NCI-H2227 treated with DMSO at 0.1 percent for 48 hours (cell line): ENCODE measurements at places on chromosomes 12 and 14.

DNA sequence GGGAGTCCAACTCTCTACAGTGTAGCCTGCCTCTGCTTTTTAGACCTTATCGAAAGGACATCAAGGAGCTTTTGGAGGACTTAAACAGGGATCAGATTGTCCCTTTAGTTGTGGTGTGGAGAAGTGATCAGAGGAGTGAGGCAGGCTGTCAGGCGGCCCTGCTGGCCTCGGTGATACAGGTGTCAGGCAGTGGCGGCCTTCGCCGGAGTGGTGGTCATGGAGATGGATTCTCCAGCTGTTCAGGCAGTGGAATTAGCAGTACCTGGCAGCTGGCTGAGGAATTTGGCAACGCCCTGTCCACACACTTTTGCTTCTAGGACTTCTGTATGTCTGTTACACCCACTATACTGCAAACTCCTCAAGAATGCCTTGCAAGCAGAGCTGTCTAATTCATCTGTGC lies 4.2 kb upstream of the CLMN start:
- no peak for DNase-seq

- DNase-seq: no peak
Measured at GRCh38 chr12:92158796-92159439, 13.3 kb upstream of the BTG1 start.

DNA sequence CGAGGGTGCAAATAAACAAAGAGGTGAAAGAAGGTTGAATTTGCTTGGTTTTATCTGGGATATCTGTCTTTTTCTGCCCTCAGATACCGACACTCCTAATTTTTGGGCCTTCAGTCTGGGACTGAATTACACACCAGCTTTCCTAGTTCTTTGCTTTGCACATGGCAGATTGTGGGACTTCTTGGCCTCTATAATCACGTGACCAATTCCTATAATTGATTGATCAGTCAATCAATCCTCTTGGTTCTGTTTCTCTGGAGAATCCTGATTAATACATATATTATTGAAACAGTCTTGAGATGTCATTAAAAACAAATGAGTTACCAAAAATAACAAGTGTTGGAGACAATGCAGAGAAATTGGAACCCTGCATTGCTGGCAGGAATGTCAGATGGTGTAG lies 62.7 kb downstream of the SUDS3 start:
- no peak for DNase-seq

DNA sequence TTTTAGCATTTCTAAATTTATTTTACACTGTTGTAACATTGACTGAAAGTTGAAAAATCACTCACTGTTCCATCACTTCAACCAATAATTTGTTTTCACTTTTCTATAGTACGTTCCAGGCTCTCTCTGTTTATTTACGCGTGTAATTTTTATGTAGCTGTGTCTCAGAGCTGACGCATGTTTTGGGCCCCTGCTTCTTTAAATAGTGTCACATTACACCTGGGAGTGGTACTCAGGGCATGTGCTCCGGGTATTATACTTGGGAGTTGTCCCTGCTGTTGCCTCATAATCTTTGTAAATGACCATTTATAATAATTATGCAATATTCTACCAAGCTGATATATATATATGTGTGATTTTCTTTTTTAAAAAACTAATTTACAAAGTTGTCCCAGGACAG lies 132.8 kb upstream of the CPM start:
- DNase-seq: no peak

GRCh38 chr12:52672321-52672933 lies 7.8 kb downstream of the KRT1 start:
- DNase-seq: no peak

DNA sequence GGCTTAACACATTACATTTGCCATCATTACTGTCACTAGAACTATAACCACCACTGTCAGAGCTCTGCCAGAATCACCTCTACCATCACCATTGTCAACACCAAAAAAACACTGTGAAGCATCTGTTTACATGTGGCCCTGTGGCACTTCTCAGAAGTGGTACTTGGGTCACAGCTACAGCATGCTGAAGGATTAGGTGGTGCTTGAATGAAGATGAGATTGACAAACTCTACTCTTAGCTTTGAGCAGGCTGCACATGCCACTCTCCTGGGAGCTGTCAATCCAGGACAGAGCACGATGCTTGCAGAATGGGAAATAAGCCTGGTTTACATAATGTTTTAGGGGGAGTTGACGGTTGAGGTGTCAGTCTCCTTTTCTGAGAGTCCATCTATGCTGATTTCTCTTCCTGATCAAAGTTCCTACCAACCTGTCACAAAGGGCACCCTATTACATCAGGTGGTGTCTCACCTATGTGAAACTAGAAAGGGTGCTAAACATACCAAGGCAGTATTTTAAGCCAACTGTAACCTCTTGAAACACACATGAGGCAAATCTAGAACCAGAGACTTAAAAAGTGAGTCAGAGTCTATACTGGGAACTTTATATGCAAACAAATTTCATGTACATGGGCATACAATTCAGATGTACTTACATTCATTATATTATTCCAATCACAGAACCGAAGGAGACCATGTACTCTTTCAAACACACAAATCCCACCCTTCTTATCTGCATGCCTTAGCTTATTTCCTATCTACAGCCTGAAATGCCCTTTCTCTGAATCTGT lies 258.7 kb downstream of the EMP1 start:
- no peak for DNase-seq

DNA sequence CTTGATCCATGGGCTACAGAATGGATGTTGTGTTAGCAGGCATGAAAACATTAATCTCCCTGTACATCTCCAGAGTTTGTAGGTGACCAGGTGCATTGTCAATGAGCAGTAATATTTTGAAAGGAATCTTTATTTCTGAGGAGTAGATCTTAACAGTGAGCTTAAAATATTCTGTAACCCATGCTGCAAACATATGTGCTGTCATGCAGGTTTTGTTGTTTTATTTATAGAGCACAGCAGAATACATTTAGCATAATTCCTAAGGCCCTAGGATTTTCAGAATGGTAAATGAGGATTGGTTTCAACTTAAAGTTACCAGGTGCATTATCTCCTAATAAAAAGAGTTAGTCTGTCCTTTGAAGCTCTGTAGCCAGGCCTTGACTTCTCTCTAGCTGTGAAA lies 3.5 kb upstream of the FITM1 start:
- no peak for DNase-seq

DNA sequence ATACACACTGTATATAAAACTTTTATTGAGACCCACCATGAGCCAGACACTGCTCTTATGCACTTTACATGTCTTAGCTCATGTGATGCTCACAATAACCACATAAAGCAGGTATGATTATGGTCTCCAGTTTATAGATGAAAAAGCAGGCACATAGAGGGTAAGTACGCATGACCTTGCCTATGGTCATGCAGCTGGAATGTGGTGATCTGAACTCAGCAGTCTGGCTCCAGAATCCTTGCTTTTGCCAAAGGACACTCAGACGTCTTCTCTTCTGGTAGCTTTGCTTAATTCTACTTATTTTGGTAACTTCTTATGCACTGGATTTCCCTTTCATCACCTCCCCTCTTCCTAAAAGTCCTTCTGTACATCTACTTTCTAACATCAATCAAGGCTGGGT lies 103.3 kb upstream of the CRY1 start:
- no peak for DNase-seq

GRCh38 chr14:34003691-34004090 lies 52.8 kb upstream of the EGLN3 start:
- DNase-seq: no peak

DNA sequence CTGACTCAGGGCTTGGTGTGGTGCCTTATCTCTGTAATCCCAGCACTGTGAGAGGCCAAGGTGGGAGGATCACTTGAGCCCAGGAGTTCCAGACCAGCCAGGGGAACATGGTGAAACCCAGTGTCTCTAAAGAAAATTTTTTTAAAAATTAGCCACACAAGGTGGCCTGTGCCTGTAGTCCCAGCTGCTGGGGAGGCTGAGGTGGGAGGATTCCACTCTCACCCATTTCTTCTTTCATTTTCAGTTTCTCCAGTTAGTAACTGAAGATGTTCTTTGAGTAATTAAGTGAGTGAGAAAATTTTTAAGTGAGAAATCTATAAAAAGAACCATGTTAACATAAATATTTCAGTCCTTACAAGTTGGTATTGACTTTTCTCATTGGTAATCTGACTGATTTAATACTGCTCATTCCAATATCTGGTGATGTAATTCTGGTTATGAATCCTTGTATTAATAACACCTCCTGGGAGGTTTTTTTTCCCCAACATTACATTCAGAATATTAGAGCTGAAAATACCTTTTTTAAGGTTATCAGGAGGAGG lies 6.1 kb downstream of the METTL3 start:
- no peak for DNase-seq

GRCh38 chr12:54220567-54220966 lies 31.8 kb upstream of the SMUG1 start:
- peak; percentile 14 for DNase-seq

- no peak for DNase-seq
Measured at GRCh38 chr12:113845900-113846674, 120.0 kb downstream of the RBM19 start.

GRCh38 chr12:3272958-3273357 lies 195.8 kb downstream of the TSPAN9 start:
- no peak for DNase-seq

DNA sequence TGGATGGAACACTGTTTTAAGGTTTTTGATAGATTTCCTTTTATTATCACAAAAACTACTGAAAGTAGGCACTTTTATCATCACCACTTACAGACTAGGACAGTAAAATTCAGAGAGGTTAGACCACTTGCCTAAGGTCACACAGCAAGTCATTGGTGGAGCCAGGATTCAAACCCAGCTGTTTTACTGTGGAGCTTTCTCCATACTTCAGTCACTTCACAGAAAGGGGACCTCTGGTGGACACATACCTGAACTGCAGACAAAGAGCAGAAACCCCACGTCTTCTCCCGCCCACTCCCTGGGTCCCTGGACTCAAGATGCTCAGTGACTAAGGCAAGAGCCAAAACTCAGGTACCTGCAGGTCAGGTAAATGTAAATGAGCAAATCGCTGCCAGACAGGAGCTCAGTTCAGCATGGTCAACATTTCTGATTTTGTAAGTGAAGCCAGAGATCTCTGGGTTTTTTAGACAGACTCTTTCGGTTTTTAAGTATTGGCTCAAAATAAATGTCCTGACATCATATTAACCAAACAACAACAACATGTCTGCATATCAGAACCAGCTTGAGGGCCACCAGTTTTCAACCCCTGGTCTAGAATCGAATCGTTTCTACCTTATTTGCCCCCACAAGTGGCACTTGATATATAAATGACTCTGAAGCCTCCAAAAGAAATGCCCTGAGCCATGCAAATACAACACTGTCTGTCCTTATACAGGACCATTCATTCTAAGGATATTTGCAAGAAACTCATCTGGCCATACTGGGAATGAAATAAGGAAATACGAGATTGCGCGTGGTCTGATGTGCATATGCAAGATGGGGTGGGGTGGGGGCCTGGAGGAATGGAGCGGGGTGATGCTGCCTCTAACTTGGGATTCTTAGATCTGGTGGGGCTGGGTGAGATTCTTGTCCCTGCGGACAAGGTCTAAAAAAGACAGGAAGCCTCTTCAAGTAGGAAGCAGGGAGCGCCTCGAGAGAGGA lies 110.9 kb downstream of the KSR2 start:
- no peak for DNase-seq

DNA sequence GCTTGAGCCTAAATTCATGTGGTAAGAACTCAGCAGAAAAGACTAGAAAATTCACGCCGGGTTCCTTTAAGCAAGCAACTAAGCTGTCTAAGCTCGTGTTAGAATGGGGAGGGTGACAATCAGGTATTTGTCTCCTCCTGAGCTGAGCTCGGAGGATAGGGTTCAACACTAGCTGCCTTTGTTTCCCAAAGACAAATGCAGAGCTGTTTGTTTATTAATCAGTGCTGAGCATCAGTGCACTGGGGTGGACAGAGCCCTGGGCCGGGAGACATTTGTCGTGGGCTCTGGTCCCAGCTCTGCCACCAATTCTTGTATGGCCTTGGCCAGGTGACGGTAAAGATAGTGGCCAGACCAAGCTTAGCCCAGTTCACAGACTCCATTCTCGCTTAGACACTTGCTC lies 43.7 kb downstream of the DEGS2 start:
- DNase-seq: no peak

GRCh38 chr14:71286126-71286525 lies 378.9 kb downstream of the PCNX1 start:
- no peak for DNase-seq

DNA sequence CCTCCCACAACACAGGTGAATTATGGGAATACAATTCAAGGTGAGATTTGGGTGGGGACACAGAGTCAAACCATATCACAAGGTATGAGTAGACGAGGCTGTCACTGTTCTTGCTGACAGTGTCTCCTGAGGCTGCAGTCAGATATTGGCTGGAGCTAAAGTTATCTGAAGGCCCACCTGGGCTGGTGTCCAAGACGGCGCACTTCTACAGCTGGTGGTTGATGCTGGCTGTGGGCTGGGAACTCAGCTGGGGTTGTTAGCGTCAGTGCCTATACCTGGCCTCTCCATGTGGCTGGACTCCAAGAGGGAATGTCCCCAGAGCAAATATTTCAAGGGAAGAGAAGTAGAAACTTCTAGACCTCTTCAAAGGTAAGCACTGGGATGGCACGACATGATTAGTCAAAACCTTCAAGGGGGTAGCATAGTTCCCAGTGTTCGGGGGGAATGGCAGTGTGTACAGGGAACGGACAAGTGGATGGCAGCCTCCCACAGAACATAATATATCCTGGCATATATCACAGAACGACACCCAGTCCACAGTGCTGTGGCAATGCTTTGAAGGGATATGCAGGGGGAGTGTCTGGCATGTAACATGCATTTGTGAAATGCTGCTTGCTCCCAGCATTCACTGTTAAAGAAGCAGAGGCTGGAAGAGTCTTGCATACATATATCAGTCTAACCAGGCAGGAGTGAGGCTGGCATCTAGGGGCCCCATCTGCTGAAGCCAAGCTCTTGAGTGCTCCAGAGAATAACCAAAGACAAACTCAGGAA lies 126.7 kb upstream of the RFLNA start:
- DNase-seq: no peak

- no peak for DNase-seq
Measured at GRCh38 chr12:122182887-122183587, at the start of gene LRRC43. LRRC43 (plus strand) TSS chr12:122183123; CDS start chr12:122183145, 22 bp downstream.

GRCh38 chr14:72863216-72864006 lies 30.5 kb downstream of the DPF3 start:
- no peak for DNase-seq

DNA sequence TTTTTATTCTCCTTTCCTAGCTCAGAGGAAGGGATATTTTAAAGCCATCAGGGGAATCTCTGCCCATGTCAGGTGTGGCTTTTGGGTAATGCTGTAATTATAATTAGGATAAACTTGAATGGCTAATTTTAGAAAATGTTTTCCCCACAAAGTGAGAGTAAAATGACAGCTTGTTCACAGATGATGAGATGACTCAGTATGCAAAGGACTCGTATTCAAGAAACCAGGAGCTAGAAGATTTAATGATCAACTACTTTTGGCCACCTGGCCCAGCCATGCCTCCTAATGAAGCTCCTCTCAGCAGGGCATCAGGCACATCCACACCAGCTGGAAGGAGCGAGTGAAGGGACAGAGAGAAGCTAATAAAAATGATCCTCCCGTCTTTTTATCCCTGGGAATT lies 29.0 kb upstream of the PLEKHG7 start:
- no peak for DNase-seq
